ENCODE measurements at places on chromosomes 4 and X.
A peak's percentile ranks its signal among the peaks of the same experiment; 100 is the strongest.

GRCh38 chrX:16466640-16467432, 183.1 kb upstream of the S100G start:
- DNase-seq, result no peak

- no peak for DNase-seq
These were observed 386.8 kb downstream of the ANKRD50 start for GRCh38 chr4:124325690-124326089.

- DNase-seq, result no peak
These were observed 6.0 kb upstream of the TIMP1 start for GRCh38 chrX:47576021-47576898.

DNA sequence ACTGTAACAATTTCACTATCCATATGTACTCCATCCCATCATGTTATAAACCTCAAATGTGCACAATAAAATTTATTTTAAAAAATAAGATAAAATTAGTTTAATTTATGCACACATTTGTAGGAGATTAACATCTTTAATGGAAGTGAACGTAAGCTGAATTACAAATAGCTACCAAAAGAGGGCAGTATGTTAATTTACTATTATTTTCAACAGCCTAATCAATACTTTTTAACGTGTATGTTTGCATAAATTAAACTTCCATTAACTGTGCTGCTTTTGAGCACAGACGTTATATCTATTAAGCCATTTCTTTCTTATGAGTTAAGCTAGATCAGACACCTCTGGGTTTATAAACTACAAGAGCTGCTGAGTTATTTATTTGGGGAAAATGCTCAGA, 56.5 kb upstream of the PHKA2 start:
- DNase-seq, result no peak

DNA sequence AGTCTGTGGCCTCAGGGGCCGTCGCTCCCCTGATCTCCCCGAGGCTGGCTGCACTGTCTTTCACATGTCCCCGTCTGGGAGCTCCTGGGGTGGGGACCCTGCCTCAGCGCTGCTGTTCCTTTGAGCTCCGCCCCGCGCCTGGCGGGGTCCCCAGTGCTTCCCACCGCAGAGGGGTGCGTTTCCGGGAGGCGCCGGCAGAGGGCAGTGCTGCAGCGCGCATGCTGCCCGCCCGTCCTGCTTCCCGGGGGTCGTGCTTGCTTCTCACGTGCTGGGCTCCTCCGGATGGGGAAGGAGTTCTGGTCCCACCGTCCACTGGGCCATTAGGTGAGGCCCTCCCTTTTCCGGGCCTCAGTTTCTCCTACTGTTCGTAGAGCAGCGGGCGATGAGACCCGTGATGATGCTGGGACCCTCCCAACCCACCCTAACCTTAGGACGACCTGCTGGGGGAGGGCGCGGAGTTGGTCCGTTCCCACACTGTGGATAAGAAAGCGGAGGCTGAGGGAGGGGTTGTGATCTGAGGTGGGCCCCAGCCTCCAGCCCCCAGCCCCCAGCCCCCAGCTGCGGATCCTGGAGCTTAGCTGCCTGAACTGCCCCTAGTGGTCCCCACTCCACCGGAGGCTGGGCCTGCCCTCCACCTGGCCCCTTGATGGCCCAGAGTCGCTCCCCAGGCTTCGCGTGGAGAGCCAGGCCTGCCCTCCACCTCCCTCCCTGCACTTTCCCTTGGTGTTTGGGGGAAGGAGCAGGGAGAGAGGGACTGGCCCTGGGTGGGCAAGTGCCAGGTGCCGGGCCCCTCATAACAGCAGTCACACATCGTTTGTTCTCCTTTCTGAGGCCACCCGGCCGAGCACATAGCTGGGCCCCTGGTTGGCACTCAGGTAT, 15.3 kb downstream of the CPZ start:
- DNase-seq, result no peak

DNA sequence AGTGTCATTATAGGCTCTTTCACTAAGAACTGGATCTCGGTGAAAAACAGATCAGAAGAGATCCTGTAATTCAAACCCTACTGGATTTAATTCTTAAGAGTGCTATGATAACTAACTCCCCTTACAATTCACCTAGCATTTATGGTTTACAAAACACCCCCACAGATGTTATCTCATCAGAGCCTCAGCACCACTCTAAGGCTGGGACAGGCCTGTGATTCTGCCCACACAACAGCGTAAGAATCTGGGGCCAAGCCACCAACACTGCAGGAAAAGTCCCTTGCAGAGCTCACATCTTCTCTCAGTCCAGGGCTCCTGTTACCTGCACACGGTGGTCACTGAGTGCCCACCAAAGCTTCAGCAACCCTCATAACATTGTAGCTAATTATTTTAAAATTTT, 8.9 kb downstream of the MFAP3L start:
- no peak for DNase-seq

DNA sequence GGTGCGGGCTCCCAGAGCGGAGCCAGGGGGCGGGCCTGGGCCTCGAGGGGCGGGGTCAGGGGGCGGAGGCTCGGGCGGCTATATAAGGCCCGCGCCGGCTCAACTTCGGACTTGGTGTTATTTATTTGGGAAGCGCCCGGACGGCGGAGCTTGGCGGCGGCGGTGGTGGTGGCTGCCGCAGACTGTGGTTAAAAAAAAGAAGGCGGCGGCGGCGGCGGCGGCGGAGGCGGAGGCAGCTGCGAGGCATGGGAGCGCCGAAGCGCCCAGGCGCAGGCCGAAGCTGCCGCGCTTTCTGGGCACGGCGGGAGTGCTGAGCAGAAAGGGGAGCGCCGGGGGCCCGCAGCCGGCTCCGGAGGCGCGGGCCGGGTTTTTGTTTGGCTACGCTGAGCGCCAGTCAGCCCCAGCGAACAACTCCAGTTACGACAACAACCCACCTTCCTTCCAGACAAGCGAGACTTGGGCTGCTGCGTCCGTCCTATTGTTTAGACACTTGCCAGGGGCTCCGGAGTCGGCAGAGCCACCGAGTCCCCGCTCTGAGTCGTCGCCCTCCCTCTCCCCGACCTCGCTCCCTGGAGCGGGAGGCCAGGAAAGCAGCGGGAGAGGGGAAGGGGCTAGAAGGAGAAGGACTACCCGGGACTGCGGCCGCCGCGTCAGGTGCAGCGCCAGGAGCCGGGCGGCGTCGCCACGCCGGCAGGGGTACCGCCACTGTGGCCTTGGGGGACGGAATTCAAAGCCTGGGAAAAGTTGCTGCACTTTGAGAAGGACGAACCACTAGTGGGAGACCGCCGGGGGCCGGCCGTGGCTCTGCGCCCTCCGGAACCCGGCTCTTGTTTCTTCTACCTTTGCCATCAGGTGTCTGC, at the start of gene SLIT2:
SLIT2 (plus strand) TSS at position 110 of the 860 bp plus-strand sequence. CDS start 1,911 bp downstream, outside the sequence.
- peak; percentile 59 for DNase-seq

GRCh38 chr4:10161840-10162239, 45.2 kb upstream of the WDR1 start:
- DNase-seq, result peak; percentile 5
